ENCODE measurements at places on chromosomes 12 and 14.

GRCh38 chr12:34598352-34598827 lies 576.1 kb downstream of the ALG10 start:
- no peak overlapping the region for H3K27ac ChIP-seq
- no peaks in the 10 kb centered on the region for H3K36me3 ChIP-seq
- H3K4me1 ChIP-seq = no peaks in the 10 kb centered on the region
- H3K27me3 ChIP-seq = no peaks in the 10 kb centered on the region

GRCh38 chr12:25934456-25934855 lies 24.0 kb upstream of the RASSF8 start:
- no peak for DNase-seq
- no peak overlapping the region for H3K27ac ChIP-seq
- no peak overlapping the region for H3K4me3 ChIP-seq
- no peaks in the 10 kb centered on the region for H3K36me3 ChIP-seq
- no peaks in the 10 kb centered on the region for H3K4me1 ChIP-seq
- no peaks in the 10 kb centered on the region for H3K27me3 ChIP-seq

DNA sequence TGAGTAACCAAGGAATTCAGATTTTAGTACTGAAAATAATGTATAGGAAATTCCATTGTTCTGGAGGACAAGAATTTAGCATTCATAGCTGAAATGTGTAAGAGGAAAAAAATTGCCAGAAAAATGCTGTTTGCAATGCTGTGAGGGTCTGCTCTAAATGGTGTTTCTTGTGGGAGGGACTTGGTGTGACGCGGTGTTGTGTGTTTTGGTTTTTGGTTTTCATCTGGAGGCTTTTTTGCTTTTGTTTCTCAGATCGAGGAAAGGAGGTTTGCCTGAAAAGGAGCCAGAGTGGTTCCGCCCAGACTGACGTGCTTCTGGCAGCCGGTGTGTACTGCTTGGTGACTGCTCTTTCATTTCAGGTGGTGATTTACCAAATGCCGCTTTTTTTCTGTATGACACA lies 211.8 kb upstream of the HMGA2 start:
- no peak for DNase-seq
- no peak overlapping the region for H3K27ac ChIP-seq
- H3K36me3 ChIP-seq = no peaks in the 10 kb centered on the region

GRCh38 chr12:84070292-84070691 lies 842.3 kb downstream of the SLC6A15 start:
- DNase-seq = no peak
- H3K36me3 ChIP-seq = no peaks in the 10 kb centered on the region
- H3K4me3 ChIP-seq = no peak overlapping the region
- no peak overlapping the region for H3K27ac ChIP-seq

GRCh38 chr14:27608377-27608776 lies 1010.5 kb upstream of the NOVA1 start:
- no peaks in the 10 kb centered on the region for H3K4me1 ChIP-seq
- no peaks in the 10 kb centered on the region for H3K27me3 ChIP-seq
- no peak for DNase-seq
- H3K27ac ChIP-seq = no peak overlapping the region
- no peak overlapping the region for H3K4me3 ChIP-seq

DNA sequence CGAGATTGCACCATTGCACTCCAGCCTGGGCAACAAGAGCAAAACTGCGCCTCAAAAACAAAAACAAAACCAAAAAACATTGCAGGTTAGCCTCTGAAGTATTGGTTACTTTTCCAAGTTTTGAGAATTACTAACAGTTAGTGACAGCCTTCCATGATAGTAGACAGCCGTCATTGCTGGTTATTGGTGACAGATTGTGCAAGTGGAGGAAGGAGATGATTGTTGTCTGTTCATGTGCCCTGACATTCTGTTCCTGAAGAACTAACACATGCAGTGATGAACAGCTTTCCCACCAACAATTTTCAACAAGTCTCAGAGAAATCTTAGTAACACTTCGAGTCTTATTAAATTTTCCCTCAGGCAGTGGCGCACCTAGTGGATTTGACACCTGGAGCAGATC lies 89.3 kb upstream of the NAP1L1 start:
- no peak overlapping the region for H3K4me3 ChIP-seq
- H3K4me1 ChIP-seq = no peaks in the 10 kb centered on the region
- no peaks in the 10 kb centered on the region for H3K36me3 ChIP-seq

DNA sequence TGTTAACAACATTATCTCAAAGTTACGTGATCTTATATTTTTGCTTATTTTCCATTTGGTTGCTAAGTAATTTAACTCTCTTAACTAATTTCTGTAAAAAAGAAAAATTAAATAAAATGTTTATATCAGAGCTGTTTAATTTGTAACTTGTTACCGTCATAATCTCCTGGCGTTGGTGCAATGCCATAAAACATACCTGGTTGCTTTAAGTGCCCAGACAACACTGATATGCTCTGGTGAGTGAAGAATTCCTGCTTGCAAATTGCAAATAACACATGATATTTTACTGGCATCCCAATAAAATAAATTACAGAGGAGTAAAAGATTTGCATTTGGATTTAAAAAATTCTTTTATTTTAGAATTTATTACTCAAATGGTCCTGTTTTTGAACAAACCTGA lies 640.1 kb upstream of the MIS18BP1 start:
- no peak overlapping the region for H3K4me3 ChIP-seq
- H3K36me3 ChIP-seq = no peaks in the 10 kb centered on the region
- no peaks in the 10 kb centered on the region for H3K27me3 ChIP-seq
- H3K27ac ChIP-seq = no peak overlapping the region

DNA sequence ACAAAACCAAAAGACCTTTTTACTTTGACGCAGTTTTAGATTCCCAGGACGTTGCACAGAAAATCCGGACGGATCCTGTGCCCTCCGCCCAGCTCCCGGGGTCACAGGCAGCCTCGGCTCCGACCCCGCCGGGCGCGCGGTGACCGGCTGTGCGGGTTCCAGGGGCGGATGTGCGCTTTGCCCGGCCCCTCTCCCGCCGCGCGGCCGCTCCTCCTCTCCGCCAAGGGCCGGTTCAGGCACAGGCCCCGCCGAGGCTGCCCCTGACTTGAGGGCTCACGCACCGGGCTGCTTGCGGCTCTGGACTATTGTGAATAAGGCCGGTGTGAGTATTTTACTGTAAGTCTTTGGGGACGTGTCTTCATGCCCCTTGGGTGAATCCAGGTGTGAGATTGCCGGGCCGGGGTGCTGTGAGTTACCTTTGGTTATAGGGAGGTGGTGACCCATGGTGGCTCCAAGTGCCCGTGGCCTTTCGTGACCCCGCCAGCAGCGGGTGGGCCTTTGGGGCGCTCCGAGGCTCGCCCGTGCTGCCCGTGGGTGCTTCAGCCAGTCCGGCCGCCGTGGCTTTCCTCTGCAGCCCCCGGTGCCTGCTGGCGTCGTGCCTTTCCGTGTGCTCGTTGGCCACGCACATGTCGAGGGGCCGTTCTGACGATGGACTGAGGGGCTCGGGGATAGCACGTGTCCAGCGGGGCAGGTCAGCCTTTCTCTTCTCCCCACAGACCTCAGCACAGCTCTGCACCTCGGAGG lies 45.9 kb downstream of the NOC4L start:
- H3K36me3 ChIP-seq = no peaks in the 10 kb centered on the region
- peaks cover 36% of the 10 kb centered on the region for H3K4me1 ChIP-seq
- H3K27me3 ChIP-seq = no peaks in the 10 kb centered on the region
- H3K4me3 ChIP-seq = peak overlapping the region; percentile 80
- no peak overlapping the region for H3K27ac ChIP-seq

GRCh38 chr14:71554959-71555612 lies 377.1 kb upstream of the RGS6 start:
- no peaks in the 10 kb centered on the region for H3K36me3 ChIP-seq
- peaks cover 22% of the 10 kb centered on the region for H3K4me1 ChIP-seq
- DNase-seq = no peak
- H3K27me3 ChIP-seq = no peaks in the 10 kb centered on the region
- no peak overlapping the region for H3K4me3 ChIP-seq

- no peak overlapping the region for H3K27ac ChIP-seq
- H3K27me3 ChIP-seq = no peaks in the 10 kb centered on the region
- no peak for DNase-seq
- no peaks in the 10 kb centered on the region for H3K36me3 ChIP-seq
Measured at GRCh38 chr12:16492820-16493797, 112.9 kb downstream of the LMO3 start.

GRCh38 chr14:27040552-27040951 lies 442.7 kb upstream of the NOVA1 start:
- no peaks in the 10 kb centered on the region for H3K4me1 ChIP-seq
- no peaks in the 10 kb centered on the region for H3K27me3 ChIP-seq
- H3K27ac ChIP-seq = no peak overlapping the region
- no peaks in the 10 kb centered on the region for H3K36me3 ChIP-seq
- no peak for DNase-seq

DNA sequence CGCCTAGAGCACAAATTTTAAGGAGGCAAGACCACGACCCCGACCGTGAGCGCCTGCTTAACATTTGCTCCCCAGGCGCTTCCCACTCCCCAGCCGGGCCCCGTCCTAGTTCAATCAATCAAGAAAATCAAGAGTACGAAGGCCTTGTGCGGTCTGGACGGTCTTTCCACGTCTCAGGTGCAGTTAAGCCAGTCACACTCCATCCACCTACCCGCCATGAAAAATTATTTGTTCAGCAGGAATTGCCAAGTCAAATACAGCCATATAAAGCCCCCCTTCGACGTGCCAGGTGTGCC lies 603 bp upstream of the LRR1 start:
- peak overlapping the region; percentile 99 for H3K27ac ChIP-seq
- peak overlapping the region; percentile 88 for H3K4me3 ChIP-seq
- no peaks in the 10 kb centered on the region for H3K4me1 ChIP-seq
- DNase-seq = no peak

DNA sequence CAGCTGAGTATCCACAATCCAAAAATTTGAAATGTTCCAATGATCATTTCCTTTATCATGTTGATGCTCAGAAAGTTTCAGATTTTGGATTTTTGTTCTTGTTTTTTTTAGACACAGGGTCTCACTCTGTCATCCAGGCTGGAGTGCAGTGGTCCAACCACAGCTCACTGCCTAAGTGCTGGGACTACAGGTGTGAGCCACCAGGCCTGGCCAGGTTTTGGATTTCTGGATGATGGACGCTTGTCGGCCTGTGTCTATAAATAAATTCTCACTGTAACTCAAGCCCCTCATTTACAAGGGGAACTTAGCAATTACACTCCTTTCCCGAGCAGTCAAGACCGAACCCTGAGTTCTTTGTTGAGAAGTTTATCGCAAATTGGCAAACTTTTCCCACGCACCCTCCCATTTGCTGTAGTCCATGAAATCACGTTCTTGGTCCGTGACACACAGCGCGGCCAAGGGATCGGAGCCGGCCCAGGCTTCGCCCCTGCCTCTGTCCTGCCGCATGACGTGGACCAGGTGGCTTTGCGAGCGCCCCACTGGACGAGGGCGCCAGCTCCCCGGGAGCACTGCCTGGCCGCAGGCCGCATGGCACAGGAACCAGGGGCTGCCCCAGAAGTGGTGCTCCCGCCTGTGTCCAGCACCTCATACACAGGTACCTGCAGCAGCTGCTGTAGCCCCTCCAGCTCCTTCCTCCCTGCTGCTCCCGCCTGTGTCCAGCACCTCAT lies 14.0 kb upstream of the ANKLE2 start:
- no peak overlapping the region for H3K4me3 ChIP-seq
- DNase-seq = no peak
- H3K4me1 ChIP-seq = peaks cover 4% of the 10 kb centered on the region
- H3K27ac ChIP-seq = peak overlapping the region; percentile 12

- no peaks in the 10 kb centered on the region for H3K4me1 ChIP-seq
- no peak for DNase-seq
- H3K27me3 ChIP-seq = no peaks in the 10 kb centered on the region
- no peaks in the 10 kb centered on the region for H3K36me3 ChIP-seq
- no peak overlapping the region for H3K27ac ChIP-seq
Measured at GRCh38 chr14:92441751-92442504, 71.7 kb upstream of the RIN3 start.

DNA sequence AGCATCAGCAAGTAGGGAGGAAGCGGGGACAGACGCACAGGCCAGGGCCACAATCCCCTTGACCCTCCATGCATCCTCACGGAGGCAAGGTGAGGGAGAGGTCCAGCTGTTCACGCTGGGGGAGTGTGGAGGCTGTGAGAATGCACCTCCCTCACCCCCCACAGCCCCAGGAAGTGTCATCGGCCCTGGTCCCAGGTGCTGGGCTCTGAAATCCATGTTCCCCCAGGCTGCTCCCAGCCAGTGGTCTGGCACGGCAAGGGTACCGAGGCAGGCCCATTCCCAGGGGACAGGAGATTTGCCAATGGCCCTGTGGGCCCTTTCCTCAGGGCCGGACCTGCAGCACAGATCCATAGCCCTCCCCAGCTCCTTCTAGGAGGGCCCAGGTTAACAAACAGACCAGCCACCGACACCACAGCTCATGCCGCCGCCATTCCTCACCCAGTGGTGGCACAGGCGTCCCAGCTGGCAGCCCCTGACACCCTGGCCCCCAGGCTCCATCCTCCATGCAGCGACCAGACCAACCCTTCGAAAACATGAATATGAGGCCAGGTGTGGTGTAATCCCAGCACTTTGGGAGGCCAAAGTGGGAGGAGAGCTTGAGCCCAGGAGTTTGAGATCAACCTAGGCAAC lies 21.9 kb upstream of the EIF5 start:
- no peaks in the 10 kb centered on the region for H3K27me3 ChIP-seq
- H3K27ac ChIP-seq = no peak overlapping the region
- H3K4me3 ChIP-seq = no peak overlapping the region
- peaks cover 3% of the 10 kb centered on the region for H3K4me1 ChIP-seq
- DNase-seq = no peak

- H3K27ac ChIP-seq = no peak overlapping the region
- no peaks in the 10 kb centered on the region for H3K4me1 ChIP-seq
- no peaks in the 10 kb centered on the region for H3K27me3 ChIP-seq
- peaks cover 87% of the 10 kb centered on the region for H3K36me3 ChIP-seq
Measured at GRCh38 chr12:117158911-117159553, 31.2 kb downstream of the FBXO21 start.

DNA sequence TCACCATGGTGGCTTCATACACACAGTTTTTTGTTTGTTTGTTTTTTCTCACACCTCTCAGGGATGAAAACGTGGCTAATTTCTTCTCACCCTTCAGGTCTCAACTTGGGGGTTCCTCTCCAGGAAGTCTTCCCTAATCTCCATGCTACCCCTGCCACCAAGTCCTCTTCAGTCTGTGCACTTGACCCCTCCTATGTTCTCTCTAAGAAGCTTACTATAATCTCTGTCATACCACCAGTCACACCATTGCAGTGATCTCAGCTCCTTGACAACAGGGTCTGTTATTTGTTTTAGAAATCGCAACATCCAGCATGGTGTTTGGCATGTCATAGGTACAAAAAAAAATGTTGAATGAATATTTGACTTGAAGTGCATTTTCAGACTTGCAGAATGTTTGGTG lies 83.4 kb downstream of the PRORP start:
- H3K36me3 ChIP-seq = no peaks in the 10 kb centered on the region
- no peak overlapping the region for H3K27ac ChIP-seq
- no peak for DNase-seq
- H3K4me3 ChIP-seq = no peak overlapping the region
- H3K4me1 ChIP-seq = peaks cover 13% of the 10 kb centered on the region
- no peaks in the 10 kb centered on the region for H3K27me3 ChIP-seq

All from thymus (tissue), 14 donors.